ENCODE measurements at places on chromosomes 12 and 14.

- peak; percentile 70 for DNase-seq
Observed at GRCh38 chr14:28608851-28609828, 157.4 kb upstream of the FOXG1 start.

DNA sequence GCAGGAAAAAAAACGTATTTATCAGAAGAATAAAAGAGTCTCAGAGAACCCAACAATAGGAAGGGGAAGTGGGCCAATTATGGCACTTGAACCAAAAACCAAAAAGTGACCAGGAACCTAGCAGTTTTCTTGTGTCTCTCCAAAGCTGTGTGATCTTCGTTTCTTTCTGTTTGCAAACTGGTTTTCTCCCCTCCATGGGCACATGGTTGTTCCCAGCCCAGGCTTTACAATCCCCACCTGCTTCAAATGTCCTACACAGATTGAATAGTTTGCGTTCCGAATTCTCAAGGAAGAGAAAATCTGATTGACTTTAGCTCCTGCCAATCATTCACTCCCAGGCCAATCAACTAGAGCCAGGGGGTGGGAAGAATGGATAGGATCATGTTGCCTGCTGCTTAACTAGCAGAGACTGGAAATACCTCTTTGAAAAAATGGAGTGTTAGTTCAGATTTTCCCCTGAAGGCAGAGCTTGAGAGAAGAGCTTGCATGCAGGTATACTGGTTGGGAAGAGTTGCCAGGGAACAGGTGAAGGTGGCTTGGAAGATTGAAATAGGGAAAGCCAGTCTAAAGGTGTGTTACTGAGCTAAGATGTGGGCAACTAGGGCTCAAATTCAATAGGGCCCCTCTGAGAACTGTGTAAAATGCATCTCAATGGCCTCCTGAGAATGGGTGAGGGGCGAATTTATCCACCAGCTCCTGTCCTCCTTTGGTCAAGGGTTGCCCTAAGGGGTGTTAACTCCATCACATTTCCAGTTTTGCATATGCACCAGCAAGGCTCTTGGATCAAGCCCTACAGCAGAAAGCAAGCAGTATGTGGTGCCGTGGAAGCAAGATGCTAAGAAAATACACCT lies 106.4 kb upstream of the SRRM4 start:
- DNase-seq: peak; percentile 74

GRCh38 chr12:7016958-7017571 lies 1.2 kb downstream of the LPCAT3 start:
- no peak for DNase-seq

- no peak for DNase-seq
Observed at GRCh38 chr12:124441443-124442194, 125.8 kb downstream of the NCOR2 start.

DNA sequence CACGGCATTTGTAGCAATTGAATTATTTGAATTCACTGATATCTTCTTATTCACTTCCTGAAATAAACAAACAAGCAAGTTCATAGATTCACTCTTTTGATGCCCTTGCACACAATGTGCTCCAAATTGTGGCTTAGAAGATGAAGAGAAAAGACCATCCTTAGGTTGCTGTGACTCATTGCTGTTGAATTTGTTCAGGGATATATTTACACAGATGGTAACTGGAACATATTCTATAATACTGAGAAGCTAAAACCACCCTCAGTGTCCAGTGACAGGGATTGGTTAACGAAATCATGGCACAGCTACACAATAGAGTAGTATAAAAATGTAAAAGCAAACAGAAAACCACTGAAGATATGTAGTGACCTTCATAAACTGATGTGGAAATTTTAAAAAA lies 3.1 kb downstream of the PRB4 start:
- no peak for DNase-seq

GRCh38 chr14:104636131-104636530 lies 31.6 kb upstream of the TMEM179 start:
- no peak for DNase-seq

DNA sequence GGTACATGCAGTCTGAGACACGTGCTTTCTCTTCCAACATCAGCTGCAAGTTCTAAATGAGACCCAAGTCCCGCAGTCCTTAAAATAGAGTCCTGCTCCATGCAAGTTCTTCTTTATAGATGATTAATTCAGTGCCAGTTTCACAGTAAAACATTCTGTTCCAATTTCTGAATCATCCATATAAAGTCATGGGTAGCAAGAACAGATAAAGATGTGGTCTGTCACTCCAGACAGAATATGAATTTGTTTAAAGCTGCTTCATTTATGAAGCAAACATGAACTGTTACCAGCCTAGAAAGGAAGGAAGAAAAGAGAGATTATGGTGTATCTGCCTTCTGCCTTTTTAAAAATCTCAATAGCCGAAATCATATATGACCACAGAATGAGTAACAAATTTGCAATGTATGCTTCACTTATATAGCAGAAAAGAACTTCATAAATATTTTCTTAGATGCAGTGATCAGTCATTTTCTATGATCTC lies 83.3 kb downstream of the KITLG start:
- no peak for DNase-seq

- DNase-seq: no peak
Observed at GRCh38 chr12:66552716-66553115, 126.2 kb downstream of the GRIP1 start.

GRCh38 chr14:29148221-29148620 lies 381.6 kb downstream of the FOXG1 start:
- DNase-seq: no peak

- no peak for DNase-seq
Observed at GRCh38 chr14:53668897-53669296, 287.7 kb downstream of the BMP4 start.

DNA sequence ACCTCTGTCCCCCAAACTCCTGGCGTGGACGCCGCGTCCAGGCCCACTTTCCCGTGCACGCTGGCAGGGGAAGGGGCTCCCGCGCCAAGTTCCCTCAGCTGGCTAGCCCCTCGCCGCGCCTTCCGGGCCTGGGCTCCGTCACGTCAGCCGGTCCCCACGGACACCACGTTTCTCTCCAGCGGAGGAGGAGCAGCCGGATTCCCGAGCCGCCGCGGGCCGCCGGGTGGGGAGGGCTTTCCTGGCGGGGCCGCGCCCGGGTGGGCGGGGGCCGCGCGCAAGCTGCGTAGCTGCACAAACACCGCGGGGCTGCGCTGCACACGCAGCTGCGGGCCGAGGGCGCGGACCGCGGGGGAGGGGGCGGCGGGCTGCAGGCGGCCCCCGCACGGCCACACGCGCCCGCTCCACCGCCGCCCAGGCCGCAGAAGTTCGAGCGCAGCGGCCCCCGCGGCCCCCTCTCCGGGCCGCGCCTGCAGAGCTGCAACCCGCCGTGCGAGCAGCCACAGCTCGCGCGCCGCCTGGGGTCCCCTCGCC lies 45.1 kb upstream of the PNMA1 start:
- DNase-seq: peak; percentile 67
